Stimulated activated CD8-positive, alpha-beta memory T cell treated with anti-CD3 and anti-CD28 coated beads, Interleukin-7, amount 100 ng/mL, for 1 hour (primary cell): ENCODE measurements at places on chromosomes 11 and 22.

DNA sequence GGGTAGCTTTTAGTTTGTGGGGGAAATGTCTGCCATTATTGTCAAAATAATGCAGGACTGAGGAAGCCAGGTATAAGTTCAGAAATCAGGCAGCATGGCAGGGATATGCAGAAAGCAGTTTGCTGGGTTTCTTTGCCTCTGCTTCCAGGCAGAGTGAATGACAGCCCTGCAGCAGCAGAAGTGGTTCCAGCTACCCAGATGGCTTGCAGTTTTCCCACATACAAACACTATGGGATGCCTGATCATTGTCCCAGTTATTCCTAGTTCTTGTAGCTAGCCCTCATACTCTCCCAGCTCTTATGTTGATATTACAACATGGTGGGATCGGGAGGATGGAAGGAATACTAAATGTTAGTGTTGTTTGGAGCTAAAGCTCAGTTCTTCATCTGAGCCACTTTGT, 2.8 kb upstream of the DIXDC1 start:
- no peak for DNase-seq

- DNase-seq: no peak
Measured at GRCh38 chr11:67055812-67056211, 835 bp upstream of the RHOD start.

GRCh38 chr11:8381343-8381742, 117.7 kb upstream of the LMO1 start:
- DNase-seq: no peak

GRCh38 chr11:100978442-100978841, 151.2 kb downstream of the PGR start:
- DNase-seq: no peak

GRCh38 chr11:76064192-76064591, 142.1 kb downstream of the WNT11 start:
- DNase-seq: no peak

GRCh38 chr22:46035742-46036557, 59.0 kb upstream of the WNT7B start:
- peak; percentile 99 for DNase-seq

- DNase-seq: no peak
Measured at GRCh38 chr22:42000466-42000865, 1.9 kb downstream of the WBP2NL start.

- DNase-seq: no peak
Measured at GRCh38 chr11:58801974-58802545, 42.4 kb downstream of the GLYATL2 start.

DNA sequence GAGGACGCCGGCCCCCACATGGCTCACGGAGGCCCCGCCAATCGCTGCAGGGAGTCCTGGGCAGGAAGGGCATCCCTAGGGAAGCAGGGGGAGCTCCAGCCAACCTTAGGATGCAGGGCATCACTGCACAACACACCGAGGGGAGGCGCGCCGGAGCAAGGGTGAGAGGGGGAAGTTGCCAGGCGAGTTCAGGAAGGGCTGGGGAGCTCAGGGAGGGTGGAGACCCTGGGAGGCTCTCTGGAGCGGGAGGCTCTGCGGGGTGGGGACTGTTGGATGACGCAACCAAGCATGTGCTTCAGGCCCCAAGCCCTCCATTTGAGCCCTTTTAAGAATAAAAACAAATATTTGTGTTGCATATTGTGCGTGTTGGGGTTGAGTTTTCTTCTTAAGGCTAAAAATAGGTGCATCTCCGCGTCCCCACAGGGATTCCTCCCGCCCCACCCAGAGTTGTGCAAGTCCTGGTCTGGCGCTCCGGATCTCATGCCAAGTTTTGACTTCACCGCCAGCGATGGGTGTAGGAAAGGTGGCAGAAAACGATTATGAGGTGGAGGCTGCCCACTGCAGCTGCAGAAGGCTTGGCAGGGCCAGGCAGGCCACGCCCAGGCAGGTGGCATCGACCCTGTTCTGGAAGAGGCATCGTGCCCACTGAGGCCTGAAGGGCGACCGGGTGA, 65.2 kb downstream of the WNT7B start:
- DNase-seq: no peak

DNA sequence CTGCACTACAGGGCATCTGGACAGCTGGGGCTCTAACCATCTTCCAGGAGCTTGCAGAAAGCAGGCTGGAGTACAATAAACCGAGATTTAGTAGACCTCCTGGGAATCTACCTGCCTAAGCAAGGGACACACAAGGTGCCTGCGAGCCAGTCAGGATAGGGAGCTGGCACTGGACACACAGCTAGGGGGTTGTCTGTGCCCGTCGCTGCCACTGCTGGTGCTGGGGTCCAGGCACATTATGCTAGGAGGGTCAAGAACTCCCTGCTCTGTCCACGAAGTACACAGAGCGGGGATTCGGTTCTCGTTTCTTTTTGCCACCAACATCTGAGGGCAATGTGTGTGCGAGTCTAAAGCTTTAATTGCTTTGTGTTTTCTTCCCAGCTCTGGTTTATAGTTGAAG, 4.2 kb downstream of the RIC8A start:
- no peak for DNase-seq

- DNase-seq: no peak
Measured at GRCh38 chr11:42234451-42234951, 775.0 kb upstream of the LRRC4C start.

GRCh38 chr11:65425105-65425970, 2.7 kb downstream of the NEAT1 start:
- DNase-seq: peak; percentile 69

GRCh38 chr11:126282736-126283591, at the start of gene TIRAP:
TIRAP (plus strand) TSS chr11:126283093; CDS start chr11:126290895, 7,802 bp downstream.
- no peak for DNase-seq

DNA sequence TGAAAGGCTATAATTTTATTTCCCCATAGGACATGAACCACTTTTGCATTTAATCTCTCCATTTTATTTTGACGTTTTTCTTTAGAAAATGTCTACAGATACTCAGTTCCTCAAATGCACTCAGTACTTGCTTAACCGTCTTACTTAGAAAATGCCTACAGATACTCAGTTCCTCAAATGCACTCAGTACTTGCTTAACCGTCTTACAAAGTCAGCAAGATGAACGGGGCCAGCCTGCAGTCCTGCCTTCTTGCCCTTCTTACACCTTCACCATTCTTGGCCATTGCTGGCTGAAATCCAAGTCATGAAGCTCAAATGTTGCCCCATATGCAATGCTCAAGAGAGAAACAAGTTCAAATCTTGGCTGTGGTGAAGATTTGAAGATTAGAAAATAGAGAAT, 34.1 kb downstream of the CSNK2A3 start:
- no peak for DNase-seq
